ENCODE measurements at places on chromosomes 6 and 20.

GRCh38 chr6:155740781-155741399 lies 285.3 kb upstream of the NOX3 start:
- DNase-seq: no peak

DNA sequence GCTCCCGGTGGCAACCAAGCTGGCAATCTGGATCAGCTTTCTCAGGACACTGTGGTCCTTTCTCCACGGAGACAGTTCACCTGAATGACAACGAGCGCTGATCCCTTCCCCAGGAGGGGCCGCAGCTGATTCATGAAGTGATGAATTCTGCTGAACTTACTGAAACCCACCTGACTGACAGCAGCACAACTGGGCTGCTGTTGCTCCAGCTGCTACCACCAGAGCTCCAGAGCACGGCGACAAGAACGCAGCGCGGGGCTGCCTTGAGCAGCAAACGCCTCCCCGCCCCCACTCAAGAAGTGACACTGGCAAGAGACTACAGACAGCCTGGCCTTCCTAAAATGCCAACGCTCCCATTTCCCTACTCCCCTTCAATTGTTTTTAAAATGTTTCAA lies 10.0 kb downstream of the PXDC1 start:
- DNase-seq: no peak

- peak; percentile 4 for DNase-seq
Measured at GRCh38 chr6:40845553-40845952, 193.5 kb downstream of the UNC5CL start.

DNA sequence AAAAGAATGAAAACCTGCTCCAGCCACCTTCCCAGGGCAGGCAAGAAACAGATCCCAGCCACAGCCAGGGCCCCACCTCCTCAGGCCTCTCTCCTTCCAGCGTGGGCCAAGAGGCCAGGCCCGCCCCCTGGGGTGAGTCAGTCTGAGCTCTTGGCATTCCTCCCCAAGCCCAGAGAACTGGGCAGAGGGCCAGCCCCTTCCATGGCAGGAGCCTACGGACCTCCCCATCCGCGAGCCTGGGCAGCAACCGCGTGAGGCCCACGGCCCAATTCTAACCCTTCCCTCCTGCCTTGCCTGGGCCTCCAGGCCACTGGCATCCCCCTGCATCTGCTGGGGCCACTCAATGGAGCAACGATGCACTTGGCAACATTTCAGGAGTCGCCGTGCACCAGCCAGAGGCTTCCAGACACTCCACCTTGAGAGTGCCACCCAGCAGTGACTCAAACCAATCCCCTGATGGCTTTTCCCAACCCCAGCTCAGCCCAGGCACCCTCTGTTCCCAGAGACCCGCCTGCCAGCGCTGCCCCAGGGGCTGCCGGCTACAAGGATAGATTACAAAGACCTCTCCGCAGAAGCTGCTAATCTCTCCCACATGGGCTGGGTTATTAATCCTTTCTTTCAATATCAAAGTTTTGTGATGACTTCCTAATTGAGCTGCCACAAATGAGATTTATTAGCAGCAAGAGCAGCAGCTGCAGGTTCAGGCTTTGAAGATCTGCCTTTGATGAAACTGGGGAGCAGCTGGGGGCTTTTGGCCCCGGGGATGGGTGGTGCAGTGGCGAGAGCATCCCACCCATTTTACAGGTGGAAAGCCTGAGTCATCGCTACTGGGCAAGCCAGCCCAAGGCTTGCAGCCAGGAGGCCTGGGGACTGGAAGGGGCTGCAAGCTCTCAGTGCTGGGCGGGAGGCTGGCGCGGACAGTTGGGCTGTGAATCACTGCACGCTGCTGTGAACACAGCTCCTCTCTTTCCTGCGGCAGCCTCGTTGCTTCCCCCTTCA lies 85.7 kb downstream of the NFATC2 start:
- DNase-seq: no peak

- DNase-seq: no peak
Measured at GRCh38 chr6:108331982-108332381, 37.1 kb downstream of the AFG1L start.

GRCh38 chr20:36574366-36575135 lies 1.2 kb downstream of the TGIF2 start:
- peak; percentile 39 for DNase-seq

GRCh38 chr6:170147056-170147787 lies 143.7 kb downstream of the DLL1 start:
- no peak for DNase-seq

- DNase-seq: no peak
Measured at GRCh38 chr20:42366626-42367025, 748.4 kb upstream of the CHD6 start.

DNA sequence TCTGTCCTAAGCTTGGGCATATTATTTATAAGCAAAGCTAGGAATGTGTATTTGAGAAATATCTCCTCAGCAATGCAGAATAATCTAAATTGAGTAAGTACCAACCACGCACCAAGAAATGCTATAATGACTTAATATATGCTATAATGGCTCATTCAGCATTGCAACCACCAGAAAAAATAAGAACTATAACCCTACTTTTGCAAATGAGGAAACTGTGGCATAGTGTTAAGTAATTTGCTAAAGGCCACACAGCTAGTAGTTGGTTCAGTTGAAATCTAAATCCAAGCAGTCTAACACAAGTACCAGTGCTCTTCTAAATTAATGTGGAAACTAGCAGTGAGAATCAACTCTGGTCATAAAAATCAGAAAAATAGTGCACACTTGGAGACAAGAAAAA lies 35.7 kb downstream of the HBS1L start:
- no peak for DNase-seq

- DNase-seq: no peak
Measured at GRCh38 chr6:54053881-54054391, 57.3 kb upstream of the MLIP start.

GRCh38 chr6:32178547-32179440 lies 589 bp downstream of the RNF5 start:
- DNase-seq: no peak

DNA sequence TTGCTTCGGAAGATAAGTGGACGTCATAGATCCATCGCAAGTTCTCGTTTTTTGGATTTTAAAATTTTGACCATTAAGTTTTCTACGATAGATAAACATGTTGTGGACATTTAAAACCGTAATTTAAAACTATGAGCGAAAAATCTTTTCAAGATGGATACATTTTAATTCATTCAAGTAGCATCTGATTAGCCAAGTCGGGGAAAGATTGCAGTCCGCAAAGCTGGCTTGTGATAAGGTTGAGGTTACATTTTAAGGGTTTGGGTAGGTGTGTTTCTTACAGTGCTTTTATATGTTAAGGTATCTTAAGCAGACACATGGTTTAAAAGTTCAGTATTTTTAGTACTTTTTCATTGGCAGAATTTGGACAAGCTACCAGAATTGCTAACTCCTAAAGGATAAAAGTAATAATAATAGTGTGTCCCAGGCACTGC lies 1.2 kb downstream of the WTAP start:
- no peak for DNase-seq

- DNase-seq: no peak
Measured at GRCh38 chr6:36556281-36556680, 9.0 kb upstream of the STK38 start.
